ENCODE measurements at places on chromosomes 6 and 20.

DNA sequence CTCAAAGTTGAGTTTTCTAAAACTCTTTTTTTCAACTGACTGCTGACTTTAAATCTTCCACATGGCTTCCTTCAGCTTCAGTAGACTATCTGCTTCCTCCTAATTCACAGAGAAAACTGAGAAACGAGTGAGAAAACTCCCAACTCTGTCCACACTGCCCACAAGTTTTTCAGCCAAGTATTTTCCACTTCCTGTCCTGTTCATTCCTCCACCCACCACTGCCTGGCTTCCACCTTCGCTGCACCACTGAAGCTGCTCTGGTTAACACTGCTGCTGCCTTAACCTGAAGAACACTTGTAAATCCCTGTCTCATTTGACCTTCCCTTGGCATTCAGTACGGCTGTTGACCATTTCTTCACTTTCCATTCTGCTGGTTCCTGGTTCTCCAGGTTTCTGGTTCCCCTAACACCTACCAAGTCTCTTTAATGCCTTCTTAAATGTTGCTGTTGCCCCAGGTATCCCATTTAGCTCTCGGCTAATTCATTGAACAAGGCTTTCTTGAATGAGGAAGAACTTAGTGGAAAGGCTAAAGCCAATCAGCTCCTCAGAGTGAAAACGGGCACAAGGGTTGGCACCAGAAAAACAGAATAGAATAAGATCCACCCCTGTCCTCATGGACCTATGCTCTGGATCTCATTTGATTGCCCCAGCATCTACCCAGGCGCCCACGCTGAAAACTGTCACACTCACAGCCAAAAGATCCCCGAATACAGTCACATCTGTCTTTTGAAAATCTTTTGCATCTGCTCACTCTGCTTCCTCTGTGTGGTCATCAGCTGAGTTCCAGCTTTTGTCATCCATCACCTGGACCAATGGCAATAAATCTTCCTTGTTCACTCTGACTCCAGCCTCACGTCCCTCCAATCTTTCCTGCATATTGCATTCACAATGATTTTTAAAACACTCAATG, 104.4 kb upstream of the TAB2 start:
- peak; percentile 33 for DNase-seq

GRCh38 chr20:14334306-14334930, 3.0 kb downstream of the FLRT3 start:
- no peak for DNase-seq

GRCh38 chr6:45272626-45273025, 55.5 kb upstream of the RUNX2 start:
- no peak for DNase-seq

DNA sequence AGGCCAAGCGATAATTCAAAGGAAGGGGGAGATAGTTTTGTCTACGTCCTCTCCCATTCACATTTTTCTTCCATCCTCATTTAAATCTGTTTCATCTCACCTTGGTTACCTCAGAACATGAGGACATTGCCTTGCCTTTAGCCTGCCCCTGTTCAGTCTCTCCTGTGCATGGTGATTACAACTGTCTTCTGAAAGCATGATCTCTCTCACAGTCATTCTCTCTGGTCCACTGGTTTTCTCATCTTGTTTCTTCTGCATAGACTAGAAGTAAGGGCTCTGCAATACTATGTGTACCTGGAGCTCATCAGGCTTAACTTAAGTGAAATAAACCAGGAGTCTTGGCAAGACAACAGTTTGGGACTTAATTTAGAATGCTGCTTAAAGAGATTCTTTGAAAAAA, 31.4 kb downstream of the CLVS2 start:
- no peak for DNase-seq

GRCh38 chr6:16690608-16691142, 70.6 kb downstream of the ATXN1 start:
- DNase-seq, result no peak

GRCh38 chr6:11830105-11830504, 51.5 kb upstream of the ADTRP start:
- DNase-seq, result no peak

DNA sequence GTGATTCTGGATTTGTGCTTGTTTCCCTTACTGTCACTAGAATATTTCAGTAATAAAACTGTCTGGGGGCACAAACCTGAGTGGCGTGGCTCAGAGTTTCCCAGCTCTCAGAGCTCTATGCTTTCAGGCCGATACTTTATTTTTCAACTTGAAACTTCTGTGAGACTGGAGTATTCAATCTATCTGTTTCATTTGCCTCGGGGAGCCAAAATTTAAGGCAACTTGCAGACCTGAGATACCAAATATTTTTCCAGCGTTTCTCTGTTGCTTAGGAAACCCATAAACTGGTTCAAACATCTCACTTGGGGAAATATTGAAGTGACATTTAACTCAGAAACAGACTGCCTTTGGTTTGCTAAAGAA, 74.7 kb downstream of the SOBP start:
- DNase-seq, result no peak

- DNase-seq, result no peak
Measured at GRCh38 chr6:53898026-53898795, 103.4 kb downstream of the LRRC1 start.

DNA sequence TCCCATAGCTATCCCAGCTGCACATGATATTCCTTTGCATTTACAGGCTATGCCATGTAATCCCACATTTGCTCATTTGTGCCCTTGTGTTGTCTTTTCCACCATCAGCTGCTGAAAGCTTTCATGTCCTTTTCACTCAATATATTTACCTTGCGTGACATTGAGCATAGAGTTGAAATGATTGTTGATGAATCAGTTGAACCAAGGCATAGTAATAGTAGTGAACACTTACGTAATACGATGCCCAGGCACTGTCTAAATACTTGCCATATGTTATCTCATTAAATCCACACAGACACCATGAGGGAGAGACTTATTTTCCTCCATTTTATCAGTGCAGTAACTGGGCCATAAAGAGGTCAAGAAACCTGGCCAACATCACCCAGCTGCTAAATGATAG, 13.1 kb downstream of the RNF8 start:
- DNase-seq, result no peak

DNA sequence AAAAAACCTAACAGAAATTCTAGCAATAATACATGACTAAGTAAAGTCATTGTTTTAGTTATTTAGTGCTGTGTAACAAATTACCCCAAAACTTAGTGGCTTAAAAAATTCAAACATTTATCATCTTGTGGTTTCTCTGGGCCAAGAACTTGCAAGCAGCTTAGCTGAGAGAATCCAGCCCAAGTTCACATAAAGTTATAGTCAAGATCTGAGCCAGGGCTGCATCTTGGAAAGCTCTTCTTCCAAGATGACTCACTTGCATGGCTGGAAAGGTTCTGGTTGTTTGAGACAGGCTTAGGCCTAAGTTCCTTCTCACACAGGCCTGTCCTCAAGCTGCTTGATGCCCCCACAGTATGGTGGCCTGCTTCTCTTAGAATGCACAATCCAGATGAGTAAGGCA, 217.8 kb upstream of the TSHZ2 start:
- no peak for DNase-seq

- DNase-seq, result no peak
Measured at GRCh38 chr20:20304942-20305341, 63.0 kb upstream of the INSM1 start.

- DNase-seq, result no peak
Measured at GRCh38 chr6:170143401-170144150, 147.3 kb downstream of the DLL1 start.

DNA sequence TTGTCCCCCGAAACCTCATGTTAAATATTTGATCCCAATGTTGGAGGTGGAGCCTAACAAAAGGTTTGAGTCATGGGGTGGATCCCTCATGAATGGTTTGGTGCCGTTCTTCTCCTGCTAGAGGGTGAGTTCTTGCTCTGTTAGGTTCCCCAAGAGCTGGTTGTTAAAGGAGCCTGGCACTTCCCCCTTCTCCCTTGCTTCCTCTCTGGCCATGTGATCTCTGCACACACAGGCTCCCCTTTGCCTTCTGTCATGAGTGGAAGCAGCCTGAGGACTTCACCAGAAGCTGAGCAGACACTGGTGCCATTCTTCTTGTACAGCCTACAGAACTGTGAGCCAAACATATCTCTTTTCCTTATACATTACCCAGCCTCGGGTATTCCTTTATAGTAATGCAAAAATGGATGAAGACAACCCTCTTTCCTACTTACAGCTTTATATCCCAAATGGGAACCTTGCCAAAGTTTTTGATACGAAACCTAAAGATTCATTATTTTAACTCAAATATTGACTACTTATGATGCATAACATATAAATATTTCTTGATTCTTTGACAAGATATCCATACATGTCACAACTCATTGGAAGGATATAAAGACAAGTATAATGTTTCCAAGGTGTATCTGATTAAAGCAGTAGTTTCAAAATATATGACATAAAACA, 61.0 kb downstream of the RNF182 start:
- DNase-seq, result no peak

DNA sequence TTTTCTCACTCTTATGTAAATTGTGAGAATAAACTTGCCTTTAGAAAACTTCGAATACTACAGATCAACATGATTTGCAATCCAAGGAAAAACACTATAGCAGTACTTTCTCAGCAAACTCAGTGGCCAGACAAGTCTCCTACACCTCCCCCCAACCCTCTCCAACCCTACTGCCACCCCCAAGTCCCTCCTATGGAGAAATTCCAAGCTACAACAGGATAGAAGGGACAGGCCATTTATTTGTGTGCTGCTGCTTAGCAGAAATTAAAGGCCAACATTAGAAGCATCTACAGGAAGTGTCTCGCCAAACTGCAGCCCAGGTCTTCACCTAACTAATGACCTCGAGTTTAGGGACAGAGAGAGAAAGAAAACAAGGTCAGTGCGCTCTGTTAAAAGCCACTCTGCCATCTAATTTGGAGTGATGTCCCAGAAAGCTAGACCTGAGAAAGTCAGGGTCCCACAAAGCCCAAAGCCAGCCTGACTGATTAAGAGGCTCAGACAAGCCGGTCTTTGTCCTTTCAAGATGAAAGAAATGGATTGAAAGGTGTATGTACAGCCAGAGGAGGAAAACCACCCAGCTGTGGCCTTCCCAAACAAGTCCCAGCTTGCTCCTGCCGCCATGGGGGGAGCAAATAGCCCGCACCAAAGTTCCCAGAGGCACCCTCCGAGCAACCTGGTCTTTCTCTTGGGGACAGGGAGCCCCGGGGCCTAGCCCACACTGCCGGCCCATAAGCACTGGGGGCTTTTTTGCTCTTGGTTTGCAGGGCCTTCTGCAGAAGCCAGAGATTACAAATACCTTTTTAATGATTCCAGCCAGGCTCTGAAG, 3.4 kb downstream of the BMP7 start:
- no peak for DNase-seq

DNA sequence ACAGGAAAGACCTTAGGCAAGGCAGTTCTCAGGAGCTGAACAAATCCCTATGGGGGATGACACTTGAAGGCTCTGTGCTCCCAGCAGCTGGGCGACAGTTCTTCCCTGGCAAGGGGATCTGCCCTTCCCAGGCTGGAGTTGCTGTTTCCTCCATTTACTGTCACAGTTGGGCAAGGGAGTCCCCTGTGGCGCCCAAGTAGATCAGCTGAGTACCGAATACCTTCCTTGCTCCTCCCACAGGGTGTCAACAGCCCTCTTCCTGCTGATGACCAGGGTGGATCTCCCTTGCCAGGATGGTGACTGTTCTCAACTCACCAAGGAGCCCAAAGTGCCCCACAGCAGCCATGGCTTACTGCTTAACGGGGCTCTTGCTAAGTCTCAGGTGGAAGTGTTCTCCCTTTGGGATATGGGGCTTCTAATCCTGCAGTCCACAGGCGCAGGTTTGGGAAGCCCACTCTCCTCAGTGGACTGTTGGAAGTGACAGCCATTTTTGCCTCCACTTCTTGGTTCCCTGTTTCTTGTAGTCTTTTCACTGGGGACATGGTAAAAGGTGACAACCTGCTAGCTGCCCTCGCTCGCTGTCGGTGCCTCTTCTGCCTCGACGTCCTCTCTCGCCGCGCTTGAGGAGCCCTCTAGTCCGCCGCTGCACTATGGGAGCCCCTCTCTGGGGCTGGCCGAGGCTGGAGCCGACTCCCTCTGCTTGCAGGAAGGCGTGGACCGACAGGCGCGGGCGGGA, 5.7 kb upstream of the PSMG4 start:
- no peak for DNase-seq

GRCh38 chr6:144321839-144322591, 36.9 kb downstream of the UTRN start:
- no peak for DNase-seq

GRCh38 chr20:56391596-56392131, 351 bp downstream of the AURKA start:
- no peak for DNase-seq

Data from activated T-cell treated with anti-CD3 and anti-CD28 coated beads for 48 hours (primary cell).